NCI-H1417 treated with DMSO at 0.1 percent for 48 hours (cell line): ENCODE measurements at places on chromosomes 1 and 21.

DNA sequence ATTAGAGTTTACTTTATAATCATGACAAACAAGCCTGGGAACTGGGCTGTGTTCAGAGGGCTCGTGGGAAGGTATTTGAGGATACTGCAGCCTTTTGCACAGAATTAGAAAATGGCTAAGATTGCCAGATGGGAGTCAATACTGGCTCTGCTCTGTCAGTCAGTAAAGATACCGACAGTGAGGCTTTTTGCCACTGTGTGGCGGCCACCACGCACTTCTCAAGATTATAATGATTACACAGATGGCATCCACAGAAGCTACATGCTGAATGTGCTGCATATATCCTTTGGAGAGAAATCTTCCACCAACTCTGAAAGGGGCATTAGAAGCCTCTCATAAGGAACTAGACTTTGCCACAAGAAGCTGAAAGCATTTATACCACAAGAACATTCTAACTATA is 213.4 kb upstream of the PTBP2 start:
- no peak for DNase-seq

- no peak for DNase-seq
Observed at GRCh38 chr1:172147541-172147940, 272.9 kb upstream of the C1orf105 start.

- no peak for DNase-seq
Observed at GRCh38 chr1:163864207-163864606, 542.5 kb downstream of the NUF2 start.

GRCh38 chr1:25090707-25091422 is 141.4 kb downstream of the SYF2 start:
- no peak for DNase-seq

- DNase-seq, result no peak
Observed at GRCh38 chr1:91549041-91549735, 48.5 kb downstream of the CDC7 start.

- DNase-seq, result no peak
Observed at GRCh38 chr1:234755449-234755863, 145.5 kb upstream of the IRF2BP2 start.

DNA sequence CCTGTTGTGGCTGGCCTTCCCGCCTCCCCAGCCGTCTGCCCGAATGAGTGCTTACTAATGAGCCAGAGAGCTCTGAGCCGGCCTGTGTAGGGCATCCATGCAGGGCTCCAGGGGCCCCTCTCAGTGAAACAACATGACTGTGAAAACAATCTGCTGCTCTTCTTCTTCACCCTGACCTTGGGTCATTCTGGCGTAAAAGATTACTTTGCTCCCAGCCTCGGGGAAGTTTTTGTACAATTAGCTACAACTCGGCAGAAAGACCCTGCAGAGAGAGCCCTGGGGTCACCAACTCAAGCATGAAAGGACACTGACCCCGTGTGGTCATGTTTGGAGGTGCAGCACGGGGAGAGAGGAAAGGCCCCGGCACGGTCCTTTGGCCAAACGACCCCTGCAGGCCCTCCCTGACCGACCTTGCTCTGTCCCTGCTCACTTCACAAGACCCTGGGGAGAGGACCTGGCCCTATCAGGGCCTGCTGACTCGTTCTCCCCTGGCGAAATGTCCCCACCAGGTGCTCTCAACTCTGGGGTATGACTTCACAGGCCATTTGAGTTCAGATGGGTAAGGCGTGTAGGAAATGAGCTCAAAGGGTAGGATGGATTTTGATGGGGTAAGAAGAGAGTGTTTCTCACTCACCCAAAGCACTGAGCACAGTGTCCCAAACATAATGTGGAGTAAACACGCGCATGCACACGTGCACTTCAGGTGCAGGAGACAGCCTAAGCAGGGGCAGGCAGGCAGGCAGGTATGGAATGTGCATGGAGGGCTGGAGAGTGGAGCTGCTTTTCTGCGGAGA is 22.9 kb upstream of the FAM20B start:
- DNase-seq, result no peak

GRCh38 chr1:93304716-93305138 is 41.0 kb upstream of the DR1 start:
- DNase-seq, result no peak

DNA sequence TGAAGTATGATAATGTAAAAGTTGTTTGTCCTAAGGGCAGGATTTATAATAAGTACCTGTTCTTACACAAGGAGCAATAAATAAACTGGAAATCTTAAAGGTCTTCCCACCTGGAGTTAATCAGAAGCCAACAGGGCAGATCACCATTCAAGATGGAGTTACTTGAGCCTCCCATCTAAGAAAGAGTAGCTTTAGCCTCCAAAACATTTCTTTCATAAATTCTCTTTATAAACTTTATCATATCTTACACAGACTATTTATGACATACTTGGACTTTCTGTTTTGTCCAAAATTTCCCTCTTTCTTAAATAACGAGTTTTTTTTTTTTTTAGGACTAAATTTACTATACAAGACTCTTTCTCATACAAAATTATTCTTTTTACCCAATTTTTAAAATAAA is 18.5 kb downstream of the OR2T1 start:
- DNase-seq, result no peak

GRCh38 chr1:7745783-7746182 is 25.3 kb upstream of the VAMP3 start:
- no peak for DNase-seq

DNA sequence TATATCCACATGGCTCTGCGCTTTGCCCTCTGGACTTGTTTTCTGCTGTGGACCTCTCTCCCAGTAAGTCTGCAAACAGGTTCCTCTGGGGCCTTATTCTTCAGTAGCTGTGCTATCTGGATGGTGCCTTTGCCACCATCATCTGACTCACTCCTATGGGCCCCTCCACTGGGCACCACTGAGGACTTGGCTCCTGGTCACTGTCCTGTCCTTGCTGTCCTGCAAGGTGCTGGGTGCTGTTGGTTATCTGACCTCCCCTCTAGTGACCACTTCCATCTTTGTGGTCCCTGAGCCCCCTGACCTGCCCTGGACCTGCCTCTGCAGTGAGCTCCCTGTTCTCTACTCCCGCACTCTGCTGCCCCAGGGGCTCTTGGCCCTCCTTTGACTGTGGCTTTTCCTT is 6.7 kb downstream of the CNIH3 start:
- DNase-seq, result no peak

DNA sequence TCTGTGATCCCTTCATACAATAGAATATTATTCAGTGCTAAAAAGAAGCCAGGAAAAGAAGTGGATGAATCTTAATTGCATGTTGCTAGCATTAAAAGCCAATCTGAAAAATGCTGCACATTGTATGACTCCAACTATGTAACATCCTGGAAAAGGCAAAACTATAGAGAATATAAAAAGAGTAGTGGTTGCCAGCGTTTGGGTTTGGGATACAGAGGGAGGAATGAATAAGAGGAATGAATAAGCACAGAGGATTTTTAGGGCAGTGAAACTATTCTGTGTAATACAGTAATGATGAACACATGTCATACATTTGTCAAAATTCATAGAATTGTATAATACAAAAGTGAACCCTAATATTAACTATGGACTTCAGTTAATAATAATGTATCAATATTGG is 42.5 kb downstream of the GPR88 start:
- DNase-seq, result no peak

- no peak for DNase-seq
Observed at GRCh38 chr1:99595441-99595840, 50.5 kb upstream of the PALMD start.

DNA sequence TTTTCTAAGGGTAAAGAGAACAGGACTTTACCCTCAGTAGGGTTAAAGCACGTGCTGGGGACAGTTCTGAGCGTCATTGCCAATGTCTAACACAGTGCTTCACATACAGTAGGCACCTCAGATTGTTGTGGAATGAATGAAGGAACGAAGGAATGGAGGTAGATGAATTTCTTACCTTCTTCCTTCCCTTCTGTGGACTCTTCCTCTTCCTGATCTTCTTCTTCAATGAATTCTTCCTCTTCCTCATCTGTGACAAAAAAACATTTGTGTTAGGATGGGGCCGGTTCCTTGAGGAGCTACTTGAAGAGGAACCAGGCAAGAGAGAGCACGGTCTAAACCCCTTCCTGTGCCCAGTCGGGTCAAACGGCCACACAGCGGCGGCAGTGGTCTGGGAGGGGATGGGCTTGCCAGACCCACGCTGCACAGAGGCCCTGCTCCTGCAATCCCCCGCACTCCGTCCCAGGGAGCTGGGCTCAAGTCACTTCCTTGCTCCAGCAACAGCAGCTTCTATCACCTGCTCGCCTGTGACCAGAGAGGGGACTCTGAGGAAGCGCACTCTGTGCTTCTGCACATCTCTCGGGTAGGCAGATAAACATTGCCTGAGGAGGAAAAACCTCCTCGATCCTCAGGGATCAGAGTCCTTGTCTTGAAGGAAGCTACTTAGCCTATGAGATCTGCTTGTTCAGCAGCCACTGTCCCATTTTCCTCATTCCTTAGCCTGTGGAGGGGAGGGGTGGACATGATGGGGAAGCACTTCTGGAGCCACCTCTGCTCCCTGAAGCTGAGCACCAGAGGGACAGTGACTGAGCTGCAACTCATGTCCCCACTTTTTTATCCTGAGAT is 8.0 kb upstream of the SLC30A2 start:
- no peak for DNase-seq

GRCh38 chr1:71695821-71696220 is 586.5 kb downstream of the NEGR1 start:
- no peak for DNase-seq

DNA sequence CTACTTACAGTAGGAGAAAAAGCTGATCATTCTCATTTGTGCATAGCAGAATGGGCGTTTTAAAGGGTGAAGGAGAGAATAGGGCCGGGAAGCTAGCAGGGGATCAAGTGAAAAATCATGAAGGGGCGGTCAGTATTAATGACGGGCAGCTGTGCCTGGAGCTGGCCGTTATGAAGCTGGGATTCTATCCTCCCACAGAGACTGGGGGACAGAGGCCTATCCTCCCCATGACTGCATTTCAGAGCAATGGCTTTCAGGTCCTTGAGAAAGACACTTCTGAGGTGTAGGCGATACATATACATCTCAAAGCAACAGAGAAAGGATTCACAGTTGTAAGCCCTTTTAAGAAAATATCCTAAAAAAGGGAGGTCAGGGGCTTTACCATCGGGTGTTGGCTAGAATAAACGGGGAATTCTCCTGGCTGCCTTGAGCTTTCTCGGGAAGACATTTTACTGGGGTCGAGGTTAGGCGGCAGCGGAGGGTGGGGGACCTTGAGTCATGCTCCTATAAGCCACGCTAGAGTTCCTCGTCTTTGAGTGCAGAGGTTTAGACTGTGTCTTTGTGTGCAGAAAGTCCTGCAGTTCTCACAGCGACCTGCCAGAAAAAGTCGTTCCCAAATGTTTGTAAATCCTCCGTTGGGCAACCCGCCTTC is 559 bp upstream of the MTARC2 start:
- peak; percentile 54 for DNase-seq

GRCh38 chr21:15140321-15141019 is 75.7 kb upstream of the NRIP1 start:
- no peak for DNase-seq

DNA sequence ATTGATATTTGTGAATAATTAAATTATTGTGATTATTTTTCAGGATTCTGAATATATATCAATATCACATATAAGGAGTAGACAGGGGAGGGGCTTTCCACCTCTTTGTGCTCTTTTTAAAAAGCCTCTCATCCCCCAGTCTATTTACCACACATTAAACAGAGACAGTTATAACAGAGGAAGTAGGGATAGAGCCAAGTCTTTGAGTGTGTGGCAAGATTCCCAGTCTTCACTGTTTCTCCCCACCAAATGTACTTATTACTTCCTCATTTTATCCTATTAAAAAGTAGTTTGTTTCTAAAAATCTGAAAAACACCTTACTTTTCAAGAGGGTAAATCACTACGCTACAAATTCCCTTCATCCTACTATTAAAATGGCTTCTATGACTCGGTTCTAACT is 46.7 kb downstream of the EPS15 start:
- DNase-seq, result no peak

DNA sequence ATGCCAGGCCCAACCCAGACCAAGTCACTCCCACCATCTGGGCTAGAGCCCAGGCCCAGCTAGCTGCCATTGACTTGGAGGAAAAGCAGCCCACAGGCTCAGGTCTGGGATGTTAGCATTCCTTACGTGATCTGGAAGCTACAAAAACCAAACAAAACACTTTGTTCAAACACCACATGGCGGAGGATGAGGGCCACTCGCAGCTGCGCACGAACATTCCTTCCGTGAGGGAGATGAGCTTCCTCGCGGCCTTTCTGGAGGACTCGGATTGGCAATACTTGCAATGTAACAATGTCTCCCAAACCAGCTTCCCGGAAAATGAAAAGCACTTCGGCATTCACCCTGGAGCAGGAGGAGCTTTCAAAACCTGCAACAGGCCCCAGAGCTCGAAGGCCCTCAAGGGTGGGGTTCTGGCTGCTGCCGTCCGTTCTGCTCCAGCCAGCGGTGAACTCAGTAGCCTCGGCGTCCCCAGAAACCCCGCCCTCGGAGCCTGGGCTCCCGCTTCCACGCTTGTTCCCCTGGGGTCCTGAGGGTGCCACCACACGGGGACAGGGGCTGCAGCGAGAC is 40.5 kb downstream of the COL6A1 start:
- DNase-seq, result no peak

DNA sequence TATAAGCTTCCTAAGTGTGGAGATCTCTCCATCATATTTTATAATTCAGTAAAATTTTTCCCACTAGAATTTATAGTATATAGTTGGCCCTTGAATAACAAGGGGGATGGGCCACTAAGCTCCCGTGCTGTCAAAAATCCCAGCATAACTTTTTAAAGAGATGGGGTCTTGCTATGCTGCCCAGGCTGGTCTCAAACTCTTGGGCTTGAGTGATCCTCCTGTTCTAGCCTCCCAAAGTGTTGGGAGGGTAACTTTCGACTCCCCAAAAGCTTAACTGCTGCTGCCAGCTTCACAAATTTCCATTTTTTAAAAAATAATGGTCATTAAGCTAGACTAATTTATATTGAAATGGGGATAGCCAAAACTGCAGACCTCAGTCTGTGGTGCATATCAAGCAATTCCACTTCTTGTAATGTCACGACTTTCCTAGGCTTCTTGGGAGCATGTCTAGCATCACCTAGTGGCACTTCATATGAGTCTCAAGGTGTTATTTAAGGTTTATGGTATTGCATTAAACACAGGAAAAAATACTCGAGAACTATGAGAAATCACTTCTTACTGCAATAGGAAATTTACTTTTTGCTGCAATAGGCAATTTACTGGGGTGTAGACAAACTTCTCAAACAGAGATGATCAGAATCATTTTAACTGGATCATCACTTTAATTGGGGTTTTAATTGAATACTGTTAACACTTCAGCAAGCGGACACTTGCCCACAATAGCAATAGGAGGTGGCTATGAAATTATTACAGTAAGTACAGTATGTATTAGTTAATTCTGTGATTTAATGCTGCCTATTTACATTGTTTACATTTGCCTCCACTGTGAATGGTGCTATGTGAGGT is 19.3 kb upstream of the ACTA1 start:
- DNase-seq, result no peak

GRCh38 chr1:178796013-178796412 is 71.0 kb downstream of the RALGPS2 start:
- DNase-seq, result no peak

DNA sequence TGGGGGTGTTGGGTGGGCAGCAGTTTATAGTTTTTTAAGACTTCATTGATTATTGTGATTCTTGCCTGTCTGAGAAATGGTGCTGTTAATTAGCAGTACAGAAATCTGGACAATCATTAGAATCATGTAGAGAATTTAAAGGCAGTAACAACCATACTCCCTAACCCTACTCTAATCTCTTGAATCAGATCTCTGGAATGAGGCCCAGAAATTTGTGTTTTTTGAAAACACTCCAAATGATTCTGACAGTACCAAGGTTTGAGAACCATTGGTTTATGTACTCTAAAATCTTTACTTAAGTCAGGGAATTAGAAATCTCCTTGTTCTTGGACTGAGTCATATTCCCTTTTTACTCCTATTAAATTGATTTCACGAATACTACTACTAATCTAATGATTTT is 24.0 kb downstream of the FNBP1L start:
- no peak for DNase-seq
